ENCODE measurements at places on chromosomes 13 and 19. TPM values are rescaled to one million over a fixed set of nuclear protein-coding genes. Genes with fewer than 3 reads are reported as not detected.

- no peak for DNase-seq
Measured at GRCh38 chr19:7744871-7745650, 2.3 kb downstream of the CD209 start.

DNA sequence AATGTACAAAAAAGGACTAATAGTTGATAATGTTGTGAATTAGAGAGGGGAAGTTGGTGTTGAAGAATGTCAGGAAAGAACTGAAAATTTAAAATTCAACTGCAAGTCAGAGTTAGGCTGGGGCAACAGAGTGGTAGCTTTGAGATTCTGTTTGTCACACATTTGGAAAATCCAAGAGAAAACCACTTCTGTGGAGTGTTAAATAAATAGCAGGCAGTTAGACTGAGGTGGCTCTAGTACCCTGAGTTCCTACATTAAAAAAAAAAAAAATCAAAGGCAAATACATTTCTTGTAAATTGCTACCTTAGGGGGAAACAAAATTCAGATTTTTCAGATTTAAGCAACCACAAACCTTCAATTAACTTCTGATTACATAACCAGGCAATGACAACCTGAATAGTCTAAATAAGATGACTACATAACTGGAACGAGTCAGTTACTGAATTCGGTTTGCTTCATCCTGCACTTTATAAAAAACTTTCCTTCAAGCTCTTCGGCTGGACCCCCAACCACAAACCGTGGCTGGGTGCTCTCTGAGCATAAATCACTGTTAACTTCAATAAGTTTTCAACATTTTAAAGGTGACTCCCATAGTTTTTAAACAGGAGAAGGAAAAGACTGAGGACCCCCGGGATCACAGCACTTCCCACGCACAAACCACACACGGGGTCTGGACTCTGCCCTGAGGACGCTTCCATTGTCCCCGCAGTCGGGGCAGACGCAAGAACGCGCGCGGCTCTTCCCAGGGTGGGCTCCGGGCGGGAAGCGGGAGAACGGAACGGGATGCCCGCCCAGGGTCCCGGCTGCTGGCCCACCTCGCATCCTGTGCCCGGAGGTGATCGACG is 725 bp downstream of the ZNF682 start:
- DNase-seq: no peak

- no peak for DNase-seq
Measured at GRCh38 chr19:32458500-32459123, 53.0 kb downstream of the DPY19L3 start.

- DNase-seq: no peak
Measured at GRCh38 chr19:18119717-18120105, 22.1 kb downstream of the MAST3 start.

- DNase-seq: no peak
Measured at GRCh38 chr19:54373781-54374631, 9.3 kb upstream of the LAIR1 start.

DNA sequence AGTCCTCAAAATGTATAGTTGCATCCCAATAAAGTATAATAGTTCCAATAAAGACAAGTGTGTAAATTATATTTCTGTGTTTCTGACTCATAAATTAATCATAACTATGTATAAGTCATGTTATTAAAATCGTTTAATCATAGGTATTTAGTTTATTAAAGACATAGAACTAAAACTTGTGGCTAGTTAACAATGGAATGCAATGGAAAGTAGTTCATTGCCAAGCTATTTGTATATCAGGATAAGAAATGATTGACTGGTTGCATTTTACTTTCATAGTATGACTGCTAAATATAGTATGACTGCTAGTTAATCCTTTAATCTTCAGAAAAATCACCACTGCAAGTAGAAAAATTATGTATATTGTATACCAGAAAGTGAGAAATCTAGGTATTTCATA is 16.9 kb downstream of the COG3 start:
- no peak for DNase-seq

- no peak for DNase-seq
Measured at GRCh38 chr13:20168396-20168795, 7.5 kb upstream of the GJA3 start.

Gene PRRG2
- polyA plus RNA-seq: 0.66 TPM

GRCh38 chr19:14606627-14607026 is 23.7 kb downstream of the CLEC17A start:
- no peak for DNase-seq

- DNase-seq: no peak
Measured at GRCh38 chr13:30323524-30323923, 16.2 kb upstream of the KATNAL1 start.

DNA sequence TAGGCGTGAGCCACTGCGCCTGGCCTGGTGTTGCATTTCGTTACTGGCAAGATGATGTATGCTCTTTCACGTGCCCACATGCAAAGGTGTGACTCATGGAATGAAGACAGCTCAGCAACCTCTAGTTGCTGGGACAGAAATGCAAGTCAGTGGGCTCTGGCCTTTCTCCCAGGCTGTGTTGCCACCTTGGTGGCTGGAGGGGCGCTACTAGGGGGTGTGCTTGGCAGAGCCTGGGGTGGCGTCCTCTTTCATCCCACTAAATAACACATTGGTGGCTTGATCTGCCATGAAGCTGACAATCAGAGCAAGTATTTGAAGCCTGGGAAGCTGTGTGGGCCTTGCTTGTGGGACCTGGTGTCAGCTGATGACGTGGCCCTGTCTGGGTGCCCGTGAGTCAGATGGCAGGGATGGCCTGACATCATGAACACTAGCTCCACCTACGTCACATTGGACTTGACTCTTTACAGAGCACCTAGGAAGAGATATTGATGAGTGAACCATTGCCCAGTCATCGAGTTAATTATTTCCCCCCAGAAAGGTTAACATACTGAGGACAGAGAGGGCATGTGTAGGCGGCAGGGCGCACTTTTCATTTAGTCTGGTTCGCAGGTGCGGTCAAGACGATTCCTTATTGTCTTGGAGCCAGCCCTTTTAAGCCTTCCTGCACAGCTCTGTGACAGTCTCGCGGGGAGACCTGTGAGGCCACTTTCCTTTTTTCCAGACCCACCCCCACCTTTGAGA is 154.2 kb downstream of the TM9SF2 start:
- DNase-seq: peak; percentile 72

Gene TPP2
- 14.6 TPM for polyA plus RNA-seq

Gene ZBTB45
- 3.2 TPM for polyA plus RNA-seq

- no peak for DNase-seq
Measured at GRCh38 chr19:13255041-13255718, 105.0 kb downstream of the IER2 start.

DNA sequence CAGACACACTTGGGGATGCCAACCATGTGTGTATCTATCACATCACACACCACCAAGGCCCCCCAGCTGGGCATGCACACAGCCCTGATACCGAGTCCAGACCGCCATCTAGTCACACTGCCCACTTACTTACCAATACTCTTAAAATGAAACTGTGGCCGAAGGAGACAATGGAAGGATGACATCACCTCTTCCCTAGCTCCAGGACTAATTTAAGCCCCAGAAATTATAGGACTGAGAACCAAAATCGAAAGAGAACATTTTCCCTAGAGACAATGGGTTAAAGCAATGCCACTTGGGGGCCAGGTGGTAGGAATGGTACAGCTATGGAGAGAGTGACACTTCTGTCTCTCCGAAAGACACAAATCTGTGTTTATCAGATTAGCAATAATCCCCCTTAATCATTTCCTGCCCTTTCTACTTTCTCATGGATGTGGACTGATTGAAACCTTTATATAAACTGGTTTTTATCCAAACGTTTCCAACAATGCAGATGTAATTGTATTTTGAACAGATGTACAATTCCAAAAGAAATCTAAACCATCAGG is 663 bp upstream of the GGACT start:
- no peak for DNase-seq

Gene KLF5
- polyA plus RNA-seq: 7.1 TPM

- no peak for DNase-seq
Measured at GRCh38 chr13:56332671-56333070, 808.0 kb upstream of the PRR20A start.

- DNase-seq: no peak
Measured at GRCh38 chr19:46023311-46023779, 492 bp upstream of the PGLYRP1 start.

DNA sequence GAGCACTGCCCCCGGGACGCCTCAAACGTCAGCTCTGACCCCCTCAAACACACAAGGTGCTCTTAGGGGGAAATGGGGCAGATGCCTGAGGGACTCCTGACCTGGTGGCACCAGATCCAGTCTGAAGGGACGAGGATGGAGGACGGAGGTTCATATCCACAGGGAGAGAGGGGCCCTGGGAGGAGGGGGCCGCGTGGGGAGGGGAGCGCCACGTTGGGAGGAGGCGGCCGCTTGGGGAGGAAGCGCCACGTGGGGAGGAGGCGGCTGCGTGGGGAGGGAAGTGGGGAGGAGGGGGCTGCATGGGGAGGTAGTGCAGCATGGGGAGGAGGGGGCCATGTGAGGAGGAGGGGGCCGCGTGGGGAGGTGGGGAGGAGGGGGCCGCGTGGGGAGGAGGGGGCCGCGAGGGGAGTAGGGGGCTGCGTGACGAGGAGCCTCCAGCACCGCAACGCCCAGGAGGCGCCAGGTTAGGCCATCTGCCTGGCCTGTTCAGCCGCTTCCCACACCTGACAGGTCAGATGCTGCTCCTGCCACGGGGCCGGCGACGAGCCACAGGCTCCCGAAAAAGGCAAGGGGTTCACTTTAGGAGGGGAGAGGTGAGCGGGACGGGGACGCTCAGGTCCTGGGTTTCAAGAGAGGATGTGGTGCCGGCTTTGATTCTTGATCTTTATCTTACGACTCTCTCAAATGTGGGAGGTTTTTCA is 36.7 kb upstream of the C13orf46 start:
- no peak for DNase-seq

- no peak for DNase-seq
Measured at GRCh38 chr13:77333594-77333993, 6.7 kb upstream of the MYCBP2 start.

Gene KPTN
- polyA plus RNA-seq: 13.3 TPM

DNA sequence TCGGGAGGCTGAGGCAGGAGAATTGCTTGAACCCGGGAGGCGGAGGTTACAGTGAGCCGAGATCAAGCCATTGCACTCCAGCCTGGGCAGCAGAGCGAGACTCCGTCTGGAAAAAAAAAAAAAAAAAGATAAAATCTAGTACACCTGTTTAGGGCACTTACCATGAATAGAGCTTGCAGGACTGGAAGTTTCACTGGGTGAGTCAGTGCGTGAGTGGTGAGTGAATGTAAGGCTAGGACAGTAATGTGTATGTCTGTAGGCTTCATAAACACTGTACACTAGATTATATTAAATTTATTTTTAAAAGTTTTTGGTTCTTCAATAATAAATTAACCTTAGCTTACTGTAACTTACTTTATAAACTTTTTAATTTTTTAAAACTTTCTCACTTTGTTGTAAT is 22.9 kb downstream of the PPP5C start:
- DNase-seq: no peak

GRCh38 chr13:43146400-43146799 is 123.0 kb downstream of the DNAJC15 start:
- no peak for DNase-seq

- no peak for DNase-seq
Measured at GRCh38 chr19:13122275-13122878, 4.3 kb downstream of the NACC1 start.
